ENCODE measurements at places on chromosomes 5 and 9.

GRCh38 chr9:545480-545879, 296.0 kb upstream of the DMRT1 start:
- DNase-seq, result no peak

GRCh38 chr9:130150779-130151382, 21.3 kb upstream of the NCS1 start:
- no peak for DNase-seq

DNA sequence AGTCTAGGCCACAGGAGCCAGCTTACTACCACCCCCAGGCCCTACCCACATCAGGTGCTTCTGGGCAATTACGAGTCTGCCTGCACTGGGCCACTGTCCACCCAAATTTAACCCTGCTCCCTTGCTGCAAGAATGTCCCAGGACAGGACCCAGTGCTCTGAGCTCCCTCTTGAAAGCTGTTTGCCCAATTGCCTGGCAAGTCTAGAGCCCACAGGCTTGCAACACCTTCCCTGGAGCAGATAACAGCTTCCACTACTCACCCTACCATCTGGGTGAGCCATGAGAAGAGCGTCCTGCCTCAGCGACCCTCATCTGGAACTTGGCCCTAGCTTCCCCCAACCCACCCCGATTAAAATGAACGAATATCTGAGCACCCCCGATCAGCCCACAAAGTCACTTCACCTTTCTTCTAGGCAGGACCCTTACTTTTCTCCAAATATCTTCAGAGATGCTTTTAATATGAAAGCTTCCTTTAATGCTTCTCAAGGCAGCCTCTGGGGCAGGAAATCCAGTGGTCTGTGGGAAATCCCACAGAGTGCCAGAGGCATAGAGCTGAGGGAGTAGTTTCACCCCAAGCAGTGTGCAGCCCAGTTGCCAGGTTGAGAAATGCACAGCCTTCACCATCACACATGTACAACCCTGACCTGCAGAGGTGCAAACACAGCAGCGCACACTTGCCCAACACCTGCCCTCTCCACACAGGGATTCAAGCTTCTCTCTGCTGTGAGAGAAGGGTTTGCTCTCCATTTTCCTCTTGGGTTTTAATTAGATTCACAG, 10.6 kb downstream of the ACSL6 start:
- DNase-seq, result no peak

GRCh38 chr5:169272111-169272510, 28.8 kb downstream of the SLIT3 start:
- DNase-seq, result no peak

DNA sequence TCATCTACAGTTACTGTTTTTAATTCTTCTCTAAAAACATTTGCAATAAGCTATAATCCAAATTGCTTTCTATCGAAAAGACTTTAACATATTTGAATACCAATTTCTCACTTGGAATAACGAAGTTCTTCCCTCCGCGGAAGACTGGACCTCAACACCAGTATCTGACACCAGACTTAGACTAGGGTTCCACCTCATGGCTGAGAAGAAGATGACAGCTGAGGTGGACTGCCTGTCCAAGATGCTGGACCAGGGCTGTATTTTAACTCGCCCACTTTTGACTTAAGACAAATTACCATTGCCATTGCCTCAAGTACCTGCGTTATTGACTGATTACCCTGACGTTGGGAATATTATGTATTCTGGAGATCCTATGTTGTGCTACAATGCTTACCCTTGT, 34.1 kb downstream of the ZMAT2 start:
- no peak for DNase-seq

DNA sequence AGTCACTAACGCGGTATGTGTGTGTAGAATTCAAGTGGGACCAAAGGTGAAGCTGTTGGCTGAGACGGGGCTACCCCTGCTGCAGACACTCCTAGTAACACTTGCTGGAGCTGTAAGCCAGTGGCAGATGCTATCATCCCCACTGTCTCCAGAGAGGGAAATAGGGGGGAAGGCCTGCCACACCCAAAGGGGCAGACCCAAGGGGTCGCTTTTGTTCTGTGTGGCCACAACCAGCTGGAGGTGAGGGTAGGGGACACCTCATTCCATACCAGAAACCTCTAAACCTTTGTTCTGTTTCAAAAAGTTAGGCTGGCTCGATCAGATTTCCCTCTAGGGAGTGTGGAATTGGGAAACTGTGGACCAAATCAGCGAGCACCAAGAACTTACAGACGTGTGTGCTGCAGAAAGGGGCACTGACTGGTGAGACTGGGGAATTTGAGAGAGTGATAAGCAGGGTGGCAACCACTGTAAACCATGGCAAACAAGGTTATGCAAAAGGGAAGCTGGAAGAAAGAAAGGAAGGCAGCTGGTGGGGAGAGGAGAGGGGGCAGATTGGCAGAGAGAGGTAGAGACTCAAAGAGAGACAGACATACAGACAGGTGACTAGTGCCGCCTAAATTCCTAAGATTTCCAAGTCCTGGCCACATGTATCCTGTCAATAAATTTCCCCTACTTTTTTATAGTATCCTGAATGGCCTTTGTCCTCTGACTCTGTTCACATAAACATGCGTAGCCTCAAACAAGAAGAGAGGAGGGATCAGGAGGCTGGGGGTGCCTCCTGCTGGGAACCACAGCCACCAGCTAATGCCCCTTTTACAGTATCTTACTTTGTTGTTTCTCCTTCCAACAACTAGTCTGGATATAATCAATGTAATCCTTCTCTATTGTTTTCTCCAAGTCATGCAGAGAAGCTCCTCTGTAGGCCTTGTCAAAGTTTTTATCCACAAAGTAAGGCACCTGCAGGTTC, 15.6 kb upstream of the SPATA24 start:
- no peak for DNase-seq

DNA sequence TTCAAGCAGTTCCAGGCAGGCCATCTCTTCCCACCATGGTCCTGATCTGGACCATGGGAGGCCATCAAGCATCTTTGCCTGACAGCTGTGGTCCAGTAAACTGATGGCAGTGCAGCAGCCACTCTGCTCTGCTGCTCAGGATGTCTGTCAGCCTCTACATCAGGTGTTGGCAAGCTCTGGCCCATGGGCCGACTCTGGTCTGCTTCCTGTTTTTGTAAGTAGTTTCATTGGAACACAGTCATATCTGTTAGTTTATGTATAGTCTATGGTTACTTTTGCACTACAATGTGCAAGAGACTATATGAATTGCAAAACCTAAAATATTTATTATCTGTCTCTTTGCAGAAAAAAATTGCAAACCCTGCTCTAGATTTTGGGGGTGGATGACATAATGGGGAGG, 225.0 kb downstream of the KCTD16 start:
- DNase-seq, result no peak

DNA sequence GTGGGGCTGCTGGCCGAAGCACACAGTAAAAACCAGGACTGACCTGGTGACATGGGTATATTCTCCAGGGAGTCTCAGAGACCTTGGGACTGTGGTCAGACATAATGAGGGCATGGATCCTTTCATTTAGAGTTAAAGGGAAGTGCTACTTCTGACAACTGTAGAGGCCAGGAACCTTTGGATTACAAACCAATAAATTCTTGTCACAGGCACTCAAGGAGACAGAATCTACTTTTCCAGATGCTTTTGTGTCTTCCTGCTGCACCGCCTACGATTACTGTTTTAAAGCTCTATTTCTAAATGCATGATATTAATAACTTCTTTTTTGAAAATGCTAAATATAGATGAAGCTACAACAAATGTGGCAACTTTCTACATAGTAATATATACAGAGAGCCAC, 106.5 kb upstream of the LPAR1 start:
- DNase-seq, result no peak

GRCh38 chr9:8179381-8180053, 379.9 kb upstream of the DMAC1 start:
- no peak for DNase-seq

DNA sequence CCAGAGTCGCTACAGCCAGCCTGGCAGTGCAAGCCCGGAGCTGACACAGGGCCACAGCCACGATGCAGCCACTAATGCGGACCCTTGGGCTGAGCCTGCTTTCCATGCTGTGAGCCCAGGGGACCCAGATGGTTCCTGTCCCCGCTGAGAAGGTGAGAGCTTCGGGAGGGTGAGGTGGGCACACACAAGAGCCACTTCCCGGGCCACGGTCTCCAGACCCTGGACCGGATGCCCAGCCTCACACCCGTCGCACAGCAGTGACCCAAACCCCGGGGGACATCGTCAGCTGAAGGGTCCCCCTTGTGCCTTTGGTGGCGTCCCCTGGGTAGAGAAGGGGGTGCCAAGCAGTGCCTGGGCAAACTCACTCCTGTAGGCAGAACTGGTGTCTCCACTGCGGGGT, 13.4 kb downstream of the PAEP start:
- DNase-seq, result no peak

GRCh38 chr5:52771343-52772039, 16.2 kb upstream of the ITGA1 start:
- DNase-seq, result no peak
